ENCODE measurements at places on chromosomes 2 and 18.
A peak's percentile ranks its signal among the peaks of the same experiment; 100 is the strongest.

- no peak for DNase-seq
Observed at GRCh38 chr2:45898819-45899218, 247.3 kb downstream of the PRKCE start.

DNA sequence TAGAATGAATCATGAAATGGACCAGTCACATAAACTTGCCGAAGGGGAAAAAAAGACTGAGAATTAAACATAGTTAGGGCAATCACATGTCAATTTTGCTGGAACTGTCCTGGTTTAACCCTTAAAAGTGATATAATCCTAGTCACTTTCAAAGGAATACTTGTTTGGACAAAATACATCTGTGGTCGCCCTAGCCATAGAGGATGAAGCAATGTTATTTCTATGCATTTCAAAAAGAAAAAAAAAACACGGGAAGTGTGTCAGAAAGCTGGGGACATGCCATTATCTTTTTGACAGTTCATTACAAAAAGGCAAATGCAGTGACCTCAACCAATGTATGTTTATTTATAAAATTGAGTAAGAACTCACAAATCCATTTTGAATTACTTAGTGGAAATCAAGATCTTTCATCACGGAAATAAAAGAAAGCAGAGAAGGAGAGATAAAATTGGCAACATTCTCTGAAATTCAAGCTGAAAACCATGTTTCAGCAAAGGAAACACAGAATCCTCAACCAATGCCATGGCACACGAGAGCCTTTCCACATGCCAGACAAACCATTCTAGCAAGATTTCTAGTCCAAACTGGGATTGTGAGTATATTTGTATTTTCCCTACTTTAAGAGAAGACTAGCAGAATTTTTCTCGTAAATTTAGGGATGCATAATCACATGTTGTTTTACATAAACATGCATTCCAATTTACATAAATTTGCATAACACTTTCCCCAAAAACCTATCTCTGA lies 854.3 kb upstream of the ACVR2A start:
- no peak for DNase-seq

DNA sequence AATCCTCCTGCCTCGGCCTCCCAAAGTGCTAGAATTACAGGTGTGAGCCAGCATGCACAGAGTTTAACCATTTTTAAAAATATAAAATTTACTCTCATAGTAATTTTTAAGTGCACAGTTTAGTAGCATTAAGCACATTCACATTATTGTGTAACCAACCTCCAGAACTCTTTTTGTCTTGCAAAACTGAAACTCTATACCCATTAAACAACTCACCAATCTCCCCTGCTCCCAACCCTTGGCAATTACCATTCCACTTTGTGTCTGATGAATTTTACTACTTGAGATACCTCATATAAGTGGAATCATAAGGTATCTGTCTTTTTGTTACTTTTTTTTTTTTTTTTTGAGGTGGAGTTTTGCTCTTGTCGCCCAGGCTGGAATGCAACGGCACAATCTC lies 112.5 kb downstream of the BMPR2 start:
- DNase-seq, result no peak

DNA sequence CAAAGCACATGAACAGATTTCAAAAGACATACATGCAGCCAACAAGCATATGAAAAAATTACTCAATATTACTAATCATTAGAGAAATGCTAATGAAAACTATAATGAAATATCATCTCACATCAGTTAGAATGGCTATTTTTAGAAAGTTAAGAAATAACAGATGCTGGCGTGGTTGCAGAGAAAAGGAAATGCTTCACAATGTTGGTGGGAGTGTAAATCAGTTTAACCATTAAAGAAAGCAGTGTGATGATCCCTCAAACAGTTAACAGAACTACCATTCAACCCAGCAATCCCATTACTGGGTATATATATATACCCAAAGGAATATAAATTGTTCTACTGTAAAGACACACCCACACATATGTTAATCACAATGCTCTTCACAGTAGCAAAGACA lies 117.7 kb upstream of the SETBP1 start:
- DNase-seq, result no peak

DNA sequence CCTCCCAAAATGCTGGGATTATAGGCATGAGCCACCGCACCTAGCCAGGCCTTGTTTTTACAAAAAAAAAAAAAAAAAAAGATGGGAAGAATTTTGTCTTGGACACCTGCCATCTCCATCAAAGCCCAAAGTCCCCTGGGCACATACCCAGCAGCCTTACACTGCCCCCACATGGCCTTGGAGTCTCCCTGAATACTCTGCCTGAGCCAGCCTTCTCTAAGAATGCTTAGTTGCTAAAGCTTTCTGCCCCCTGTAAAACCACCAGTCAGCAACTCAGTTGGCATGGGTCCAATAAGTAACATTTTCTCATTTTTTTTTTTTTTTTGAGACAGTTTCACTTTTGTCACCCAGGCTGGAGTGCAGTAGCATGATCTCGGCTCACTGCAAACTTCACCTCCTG lies 40.6 kb downstream of the SPC25 start:
- peak; percentile 24 for DNase-seq

GRCh38 chr2:106975641-106976040 lies 89.7 kb upstream of the ST6GAL2 start:
- DNase-seq, result no peak

DNA sequence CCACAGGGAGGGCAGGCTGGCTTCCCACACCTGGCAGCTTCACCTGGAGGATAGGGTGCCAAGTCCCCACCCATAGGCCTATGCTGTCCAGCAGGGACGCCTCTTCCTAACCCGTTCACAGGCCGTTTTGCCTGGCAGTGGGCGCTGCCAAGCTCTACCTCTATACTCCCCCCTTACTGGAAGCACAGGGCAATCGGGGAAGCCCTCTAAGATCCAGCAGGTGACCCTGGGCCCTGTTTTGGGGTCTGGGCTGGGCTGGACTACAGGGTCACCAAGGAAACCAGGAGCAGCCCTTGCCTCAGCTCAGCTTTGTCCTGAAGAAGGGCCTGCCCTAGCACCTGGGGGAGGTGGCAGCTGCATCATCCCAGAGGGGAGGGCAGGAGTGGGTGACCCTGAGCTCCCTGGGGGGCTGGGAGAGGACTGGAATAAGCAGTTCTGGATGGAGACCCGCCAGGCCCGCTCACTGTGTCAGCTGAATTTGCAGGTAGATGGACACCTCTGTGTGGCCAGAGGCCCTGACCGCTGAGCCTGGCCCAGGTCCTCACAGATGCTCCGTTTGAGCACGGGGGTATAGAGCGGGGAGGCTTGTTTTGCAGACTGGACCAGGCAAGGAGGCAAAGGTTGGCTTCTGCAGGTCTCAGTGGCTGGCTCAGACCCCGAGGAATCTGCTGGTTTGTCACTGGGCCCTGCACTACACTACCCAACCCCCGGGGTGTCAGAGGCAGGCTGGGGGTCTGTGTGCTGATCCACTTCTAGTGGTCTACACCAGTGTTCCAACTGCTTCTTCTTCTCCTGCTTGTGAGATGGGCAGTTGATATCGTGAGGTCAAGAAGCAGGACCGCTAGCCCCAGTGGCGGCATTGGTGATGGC lies 163.1 kb downstream of the ASB1 start:
- DNase-seq, result no peak

DNA sequence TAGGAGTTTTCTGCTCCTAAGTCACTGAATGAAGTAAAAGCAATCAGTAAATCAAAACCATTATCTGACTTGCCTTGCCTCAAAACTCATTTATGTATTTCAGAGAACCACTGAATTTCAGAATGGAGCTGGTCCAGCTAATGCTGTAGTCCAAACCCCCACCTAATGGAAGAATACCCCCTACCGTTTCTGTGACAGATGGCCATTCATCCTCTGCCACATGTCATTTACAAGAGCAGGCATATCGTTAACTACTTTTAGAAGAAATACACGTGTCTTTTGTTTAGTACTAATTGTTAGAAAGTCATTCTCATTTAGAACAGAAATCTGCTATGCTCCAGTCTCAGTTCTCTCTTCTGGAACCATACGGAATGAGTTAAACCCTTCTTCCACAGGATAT lies 12.8 kb upstream of the GALNT5 start:
- no peak for DNase-seq

DNA sequence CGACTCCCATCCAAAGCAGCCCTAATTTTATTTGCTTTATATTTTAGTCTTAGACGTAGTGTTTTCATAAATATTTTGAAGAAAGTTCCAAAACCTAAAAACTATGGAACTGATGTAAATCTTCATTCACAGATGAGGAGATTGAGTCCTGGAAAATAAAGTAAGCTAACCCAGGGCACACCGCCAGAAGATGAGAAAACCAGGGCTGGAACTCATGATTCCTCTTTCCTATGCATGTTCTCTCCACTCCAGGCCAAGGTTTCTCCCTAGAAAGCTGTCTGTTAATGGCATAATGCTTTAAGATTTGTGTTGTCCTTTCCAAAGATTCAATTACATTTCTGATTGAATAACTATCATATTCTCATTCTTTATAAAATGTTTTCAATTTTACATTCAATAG lies 78.4 kb upstream of the ZC3H15 start:
- DNase-seq, result no peak

- DNase-seq, result no peak
Observed at GRCh38 chr18:35513181-35513936, 15.6 kb upstream of the INO80C start.

- no peak for DNase-seq
Observed at GRCh38 chr2:197705912-197706838, 1.0 kb downstream of the MARS2 start.

GRCh38 chr2:237674731-237675276 lies 47.4 kb downstream of the LRRFIP1 start:
- no peak for DNase-seq

DNA sequence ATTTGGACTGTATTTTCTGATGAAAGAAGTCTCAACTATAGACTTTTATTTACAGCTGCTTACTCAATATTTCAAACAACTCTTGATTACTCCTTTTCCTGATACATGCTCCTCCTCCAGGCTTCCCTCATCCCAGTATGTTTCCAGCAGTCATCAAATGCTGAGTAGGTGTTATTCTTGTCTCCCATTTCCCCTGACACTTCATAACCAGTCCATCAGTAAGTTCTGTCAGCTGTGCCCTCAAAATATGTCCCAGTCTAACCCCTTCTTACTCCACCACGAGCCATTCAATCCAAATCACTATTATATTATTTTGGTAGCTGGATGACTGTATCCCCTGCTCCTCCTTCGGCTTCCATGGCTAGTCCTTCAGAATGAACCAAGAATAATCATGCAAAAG lies 189.1 kb upstream of the DTNA start:
- DNase-seq, result no peak

- DNase-seq, result no peak
Observed at GRCh38 chr2:101706121-101706818, 8.8 kb downstream of the MAP4K4 start.

GRCh38 chr18:80252136-80252535 lies 4.8 kb upstream of the PARD6G start:
- DNase-seq, result no peak

DNA sequence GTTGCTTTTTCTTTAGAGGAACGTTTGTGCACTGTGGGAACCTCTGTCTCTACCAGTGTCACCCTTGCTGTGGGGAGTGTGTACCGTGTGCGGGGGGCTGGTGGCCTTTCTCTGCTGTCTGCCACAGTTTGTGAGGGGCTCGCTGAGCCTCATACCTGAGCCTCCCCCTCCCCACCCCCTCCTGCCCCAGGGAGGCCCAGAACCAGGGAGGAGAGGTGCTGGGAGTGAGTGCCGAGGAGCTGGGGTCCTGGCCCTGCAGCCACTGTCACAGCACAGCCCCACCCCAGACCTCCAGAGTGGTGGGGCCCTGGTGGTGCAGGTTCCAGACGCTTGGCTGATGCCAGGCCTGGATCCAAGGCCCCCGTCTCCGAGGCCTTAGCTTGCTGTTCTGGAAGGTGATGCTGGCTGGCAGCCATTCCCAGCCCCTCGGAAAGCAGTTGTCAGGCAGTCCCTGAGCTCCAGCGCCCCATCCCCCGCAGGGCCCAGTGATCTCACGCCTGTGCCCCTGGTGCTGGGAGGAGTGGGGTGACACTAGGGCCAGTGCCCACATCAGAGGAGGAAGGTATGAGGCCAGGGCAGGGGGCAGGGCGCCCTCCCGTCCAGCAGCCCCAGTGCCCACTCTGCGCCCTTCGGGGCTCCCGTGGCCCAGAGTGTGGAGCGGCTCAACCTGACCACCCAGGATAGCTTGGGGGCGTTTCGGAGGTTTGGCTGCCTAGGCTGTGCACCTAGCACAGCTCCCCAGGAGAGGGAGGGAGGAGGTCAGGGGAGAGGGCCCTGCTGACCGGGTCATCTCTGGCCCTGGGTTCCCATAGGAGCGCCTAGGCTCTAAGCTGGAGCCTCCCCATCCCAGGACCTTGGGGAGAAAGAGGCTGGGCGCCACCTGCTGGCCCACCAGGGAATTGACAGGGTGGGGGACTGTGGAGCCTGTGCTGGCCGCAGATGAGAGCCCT lies 53.0 kb upstream of the ALPP start:
- no peak for DNase-seq

- DNase-seq, result no peak
Observed at GRCh38 chr2:174694196-174694878, 69.9 kb downstream of the CHRNA1 start.

DNA sequence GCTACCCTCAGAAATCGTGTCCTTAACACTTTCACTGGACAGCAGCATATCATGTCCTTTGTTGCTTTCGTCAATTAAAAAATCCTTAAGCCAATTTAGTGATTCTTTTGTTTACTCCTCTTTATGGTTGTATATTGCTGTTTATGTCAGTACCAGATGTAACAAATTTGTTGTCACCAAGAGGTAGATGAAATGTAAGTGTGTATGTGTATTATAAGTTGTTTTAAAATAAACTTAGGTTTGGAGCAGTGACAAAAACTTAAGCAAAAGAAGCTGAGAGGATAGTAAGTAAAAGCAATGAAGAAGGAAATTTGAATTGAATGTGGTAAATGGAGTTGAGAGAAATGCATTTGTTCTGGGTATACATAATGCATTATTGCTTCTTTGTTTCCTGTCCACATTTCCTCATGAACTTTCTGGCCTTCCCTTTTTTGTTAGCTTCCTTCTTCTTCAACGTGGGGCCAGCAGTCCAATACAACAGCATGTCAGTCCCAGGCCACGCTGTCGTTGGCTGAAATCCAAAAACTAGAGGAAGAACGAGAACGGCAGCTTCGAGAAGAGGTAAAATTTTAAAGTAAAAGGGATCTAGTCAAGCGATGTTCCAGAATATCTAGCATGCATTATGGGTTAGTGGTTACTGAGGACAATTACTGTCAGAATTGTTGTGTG lies 30.5 kb upstream of the SNORC start:
- DNase-seq, result no peak

DNA sequence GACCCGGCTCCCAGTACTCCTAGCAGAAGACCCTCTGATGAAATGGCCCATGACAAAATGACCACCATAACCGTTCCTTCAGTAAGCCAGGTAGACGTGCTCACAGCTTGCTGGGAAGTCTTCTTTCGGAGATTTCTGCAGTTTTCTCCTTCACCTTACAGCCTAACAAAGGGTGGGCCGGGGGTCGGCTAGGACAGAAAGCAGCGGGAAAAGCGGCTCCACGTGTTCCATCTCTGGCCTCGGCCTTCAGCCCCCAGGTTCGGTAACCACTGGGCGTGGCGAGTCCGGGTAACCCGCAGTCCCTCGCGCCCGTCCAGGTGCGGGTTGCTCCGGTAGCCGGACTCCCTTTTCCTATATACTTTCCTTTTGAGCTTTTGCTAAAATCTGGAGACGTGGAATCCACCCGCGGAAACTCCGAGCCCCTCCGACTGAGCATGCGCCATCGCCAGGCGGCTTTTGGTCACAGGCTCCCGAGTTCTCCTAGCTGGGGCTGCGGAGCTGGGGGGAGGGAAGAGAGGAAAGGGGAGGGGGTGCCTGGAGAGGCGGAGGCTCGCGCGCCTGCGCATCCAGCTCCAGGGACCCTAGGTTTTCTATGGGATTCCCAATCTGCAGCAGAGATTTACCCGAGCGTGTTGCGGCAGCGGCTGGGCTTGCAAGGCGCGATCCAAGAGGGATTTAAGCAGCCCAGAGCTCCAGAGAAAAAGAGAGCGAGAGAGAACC lies at the start of gene VSNL1:
TSS of gene VSNL1 (plus strand) at position 604 of the 720 bp plus-strand sequence. CDS start 51,379 bp downstream, outside the sequence.
- peak; percentile 89 for DNase-seq

GRCh38 chr2:156574112-156574511 lies 137.9 kb downstream of the GPD2 start:
- DNase-seq, result no peak

Data from NCI-H1105 (cell line).